Right atrium auricular region (tissue), 2 donors: ENCODE measurements at places on chromosomes 4 and X. TPM values are rescaled to one million over a fixed set of nuclear protein-coding genes. Genes with fewer than 3 reads are reported as not detected.
A peak's percentile ranks its signal among the peaks of the same experiment; 100 is the strongest.

- no peak for DNase-seq
These were observed 8.7 kb downstream of the RHOH start for GRCh38 chr4:40205259-40206198.

GRCh38 chr4:101187841-101188240 is 159.5 kb downstream of the PPP3CA start:
- DNase-seq = no peak

GRCh38 chr4:73258436-73258685 is 237 bp downstream of the ANKRD17 start:
- DNase-seq = no peak

DNA sequence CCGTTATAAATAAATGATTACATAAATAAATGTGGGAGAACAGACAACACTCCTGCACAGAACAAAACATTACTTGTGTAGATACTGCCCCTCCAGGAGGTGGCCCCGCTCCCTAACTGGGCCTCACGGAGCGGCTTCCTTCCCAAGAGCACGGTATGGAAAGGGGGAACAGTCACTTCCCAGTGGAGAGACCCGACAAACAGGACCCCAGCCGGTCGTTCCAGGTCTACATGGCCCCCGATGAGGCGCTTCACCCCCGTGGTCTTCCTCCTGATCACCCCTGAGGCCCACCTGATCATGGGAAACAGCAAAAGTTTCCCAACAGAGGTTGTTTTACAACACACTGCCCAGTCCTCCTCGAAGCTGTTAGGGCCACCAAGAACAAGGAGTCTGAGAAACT is 6.6 kb upstream of the SLC6A8 start:
- DNase-seq = no peak

- DNase-seq = peak; percentile 83
These were observed 172.0 kb downstream of the PTTG2 start for GRCh38 chr4:38132107-38132673.

DNA sequence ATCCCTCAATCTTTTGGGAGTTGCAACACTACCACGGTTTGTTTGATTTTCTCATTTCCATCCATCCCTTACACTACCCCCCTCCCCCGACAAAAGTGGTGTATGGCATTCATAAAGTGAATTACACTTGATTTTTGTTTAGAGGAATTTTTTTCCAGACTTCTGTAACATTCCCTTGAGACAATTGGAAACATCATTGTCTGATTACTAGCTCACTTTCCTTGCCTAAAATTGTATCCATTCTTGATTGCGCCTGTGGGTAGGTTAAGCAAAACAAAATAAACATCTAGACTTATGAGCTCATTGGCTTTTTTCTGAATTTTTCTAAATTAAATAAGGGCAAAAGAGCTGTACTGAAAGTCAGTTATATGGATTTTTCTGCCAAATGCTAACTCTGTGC is 3.5 kb downstream of the GPC3 start:
- DNase-seq = no peak

- DNase-seq = no peak
These were observed 107.5 kb downstream of the CLNK start for GRCh38 chr4:10577018-10577417.

DNA sequence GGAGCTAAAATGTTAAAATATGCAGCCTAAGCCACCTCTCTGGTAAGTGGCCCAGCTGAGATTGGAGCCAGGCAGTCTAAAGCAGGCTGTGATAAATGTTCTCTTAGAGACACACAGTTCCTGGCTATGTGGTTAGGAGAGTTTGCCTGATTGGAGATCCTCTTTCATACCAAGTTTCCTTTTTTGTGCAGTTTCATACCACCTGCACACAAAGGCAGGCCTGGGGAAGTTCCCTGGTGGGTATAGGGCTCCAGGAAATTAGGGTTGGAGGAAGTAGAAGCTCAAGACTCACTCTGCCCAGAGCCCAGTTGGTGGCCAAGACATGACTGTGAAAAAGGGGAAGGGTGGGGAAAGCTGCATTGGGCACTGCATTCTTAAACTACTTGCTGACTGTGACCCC is 16.9 kb downstream of the CYBB start:
- peak; percentile 57 for DNase-seq

DNA sequence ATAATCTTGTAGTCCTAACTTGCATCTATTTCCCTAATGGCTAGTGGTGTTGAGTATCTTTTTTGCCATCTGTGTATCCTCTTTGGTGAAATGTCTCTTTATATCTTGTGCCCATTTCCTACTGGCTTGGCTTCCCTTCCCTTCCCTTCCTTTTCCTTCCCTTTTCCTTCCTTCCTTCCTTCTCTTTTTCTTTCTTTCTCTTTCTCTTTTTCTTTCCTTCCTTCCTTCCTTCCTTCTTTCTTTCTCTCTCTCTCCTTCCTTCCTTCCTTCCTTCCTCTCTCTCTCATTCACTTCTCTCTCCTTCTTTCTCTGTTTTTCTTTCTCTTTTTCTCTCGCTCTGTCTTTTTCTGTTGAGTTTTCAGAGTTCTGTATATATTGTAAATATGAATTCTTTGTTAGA is 61.5 kb upstream of the SLC4A4 start:
- DNase-seq = no peak

DNA sequence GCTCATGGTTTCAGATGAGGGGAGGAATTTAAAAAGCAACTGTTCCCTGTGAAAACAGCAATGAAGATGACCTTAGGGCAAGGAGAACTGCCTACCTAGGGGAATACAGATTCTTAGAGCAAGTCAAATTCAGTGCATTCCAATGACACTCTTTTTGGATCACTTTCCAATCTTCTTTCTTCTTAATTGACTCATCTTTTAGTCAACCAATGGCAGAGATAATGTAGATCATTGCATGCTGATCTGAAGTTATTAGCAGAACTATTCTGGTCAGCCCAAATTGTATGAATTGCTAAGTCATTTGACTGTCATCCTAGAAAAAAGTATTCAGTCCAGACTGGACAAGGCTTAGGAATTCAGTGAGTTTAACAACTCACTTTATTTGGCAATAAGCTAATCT is 12.6 kb upstream of the NR3C2 start:
- DNase-seq = no peak

- no peak for DNase-seq
These were observed 138.5 kb downstream of the ARX start for GRCh38 chrX:24877288-24877664.

GRCh38 chrX:112868586-112868985 is 28.0 kb upstream of the AMOT start:
- DNase-seq = no peak

DNA sequence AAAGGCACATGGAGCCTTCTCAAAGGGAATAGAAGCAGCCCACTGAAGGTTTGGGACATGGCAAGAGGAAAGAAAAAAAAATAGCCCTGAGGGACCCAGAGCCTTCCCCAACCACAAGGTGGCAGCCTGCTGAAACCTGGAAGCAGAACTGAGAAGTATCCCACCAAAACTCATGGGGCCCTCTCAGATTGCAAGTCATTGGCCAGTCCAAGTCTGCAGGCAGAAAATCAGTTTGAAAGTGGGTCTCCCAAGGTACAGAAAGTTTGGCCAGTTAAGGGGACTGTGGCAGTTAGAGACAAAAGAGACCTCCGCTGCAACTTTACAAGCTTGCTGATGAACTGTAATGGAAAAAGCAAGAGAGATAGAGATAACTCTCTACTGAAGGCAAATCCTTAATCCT is 155.8 kb downstream of the ANTXR2 start:
- DNase-seq = no peak

GRCh38 chrX:148562846-148563245 is 62.4 kb downstream of the AFF2 start:
- no peak for DNase-seq

- no peak for DNase-seq
These were observed 487 bp downstream of the HMGB2 start for GRCh38 chr4:173333658-173334084.

DNA sequence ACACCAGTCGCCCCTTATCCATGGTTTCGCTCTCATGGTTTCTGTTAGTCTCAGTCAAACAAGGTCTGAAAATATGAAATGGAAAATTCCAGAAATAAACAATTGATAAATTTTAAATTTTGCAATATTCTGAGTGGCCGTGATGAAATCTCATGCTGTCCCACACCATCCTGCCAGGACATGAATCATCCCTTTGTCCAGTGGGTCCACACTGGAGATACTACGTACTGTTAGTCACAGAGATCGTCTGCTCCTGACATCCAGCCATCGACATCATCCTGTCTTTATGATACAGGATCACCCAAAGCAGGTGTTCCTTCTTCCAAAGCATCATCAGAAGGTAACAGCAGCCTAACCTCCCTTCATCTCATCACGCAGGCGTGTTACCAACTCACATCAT is 76.5 kb upstream of the MSX1 start:
- DNase-seq = no peak

DNA sequence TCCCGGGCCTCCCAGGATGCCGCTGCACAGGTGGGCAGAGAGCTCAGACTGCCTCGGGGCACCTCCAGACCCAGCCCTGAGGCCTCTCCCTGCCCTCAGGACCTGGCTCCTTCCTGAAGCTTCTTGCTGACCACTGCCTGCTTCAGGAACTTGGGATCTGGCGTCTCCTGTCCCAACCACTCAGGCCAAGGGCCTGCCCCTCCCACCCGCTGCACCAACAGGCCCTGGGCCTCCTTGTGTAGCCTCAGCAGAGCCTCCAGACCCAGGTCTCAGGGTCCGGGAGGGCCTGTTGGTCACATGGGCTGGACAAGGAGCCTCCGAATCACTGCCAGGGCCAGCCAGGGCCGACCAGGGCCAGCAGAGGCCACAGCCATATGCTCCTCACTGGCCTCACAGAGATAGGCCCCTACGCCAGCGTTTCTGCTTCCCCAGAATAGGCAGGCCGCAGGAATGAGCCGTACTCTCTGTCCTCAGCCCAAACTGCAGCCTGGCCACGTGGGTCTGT is 2.8 kb downstream of the MXD4 start:
- DNase-seq = no peak

GRCh38 chr4:139966383-139966782 is 187.6 kb downstream of the MAML3 start:
- no peak for DNase-seq

- DNase-seq = no peak
These were observed 107.3 kb downstream of the PTTG2 start for GRCh38 chr4:38067499-38067898.

DNA sequence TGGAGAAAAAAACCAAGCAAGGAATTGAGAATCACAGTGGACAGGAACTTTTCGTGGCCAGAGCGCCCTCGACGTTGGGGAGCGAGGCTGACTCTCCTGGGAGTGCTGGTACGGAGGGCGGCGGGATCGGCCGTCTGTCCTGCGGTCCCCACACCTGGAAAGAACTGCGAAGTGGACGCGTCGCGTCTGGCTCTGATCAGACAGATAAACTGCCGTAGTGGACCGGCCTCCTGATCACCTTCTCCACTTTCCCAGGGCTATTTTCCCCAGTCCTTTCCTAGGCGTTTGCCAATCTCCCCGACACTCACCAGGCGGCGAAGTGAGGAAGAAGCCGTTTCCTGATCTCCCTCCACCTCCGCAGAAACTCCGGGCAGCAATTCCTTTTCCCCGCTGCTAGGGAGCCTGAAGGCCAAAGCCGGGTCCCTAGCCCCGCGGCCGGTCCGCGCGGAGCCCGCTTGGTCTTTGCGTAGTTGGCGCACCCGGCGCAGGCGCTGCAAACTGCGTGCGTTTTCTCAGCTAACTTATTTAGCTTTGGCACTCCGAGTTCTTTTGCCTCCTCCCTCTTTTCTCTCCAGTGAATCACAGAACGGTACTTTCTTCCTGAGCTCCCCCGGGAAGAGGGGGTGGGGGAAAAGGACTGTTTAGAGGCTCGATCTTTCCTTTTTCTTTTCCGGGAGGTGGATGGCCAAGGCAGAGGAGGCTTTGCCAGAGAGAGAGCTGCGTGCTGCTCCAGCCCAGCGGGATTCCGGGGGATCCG is at the start of gene ARSJ:
ARSJ (minus strand) TSS at position 500 of the 757 bp plus-strand sequence. CDS start 813 bp downstream, outside the sequence.
- peak; percentile 72 for DNase-seq

- DNase-seq = no peak
These were observed 66.2 kb downstream of the AGA start for GRCh38 chr4:177376024-177376423.

GRCh38 chr4:52903273-52903672 is 41.2 kb downstream of the RASL11B start:
- DNase-seq = no peak

- DNase-seq = no peak
These were observed 37.9 kb upstream of the NKAP start for GRCh38 chrX:119981286-119982070.

GRCh38 chr4:185915271-185915670 is 103.3 kb upstream of the SORBS2 start:
- DNase-seq = no peak

GRCh38 chr4:124803026-124803425 is 90.5 kb upstream of the ANKRD50 start:
- no peak for DNase-seq

- DNase-seq = no peak
These were observed 384.6 kb upstream of the IGFBP7 start for GRCh38 chr4:57494821-57495220.

HGFAC gene
- total RNA-seq = not detected

EDA gene
- total RNA-seq = 13.1 TPM

KLHL5 gene
- 13.1 TPM for total RNA-seq

MAP3K15 gene
- total RNA-seq = not detected

F8A1 gene
- 8.4 TPM for total RNA-seq

SCOC gene
- total RNA-seq = 124 TPM

VEGFC gene
- 8.6 TPM for total RNA-seq

SYP gene
- 2.8 TPM for total RNA-seq

AWAT2 gene
- total RNA-seq = not detected

FAM47E gene
- 2.2 TPM for total RNA-seq
